Liver (tissue), 10 donors: ENCODE measurements at places on chromosomes 7 and 10.

DNA sequence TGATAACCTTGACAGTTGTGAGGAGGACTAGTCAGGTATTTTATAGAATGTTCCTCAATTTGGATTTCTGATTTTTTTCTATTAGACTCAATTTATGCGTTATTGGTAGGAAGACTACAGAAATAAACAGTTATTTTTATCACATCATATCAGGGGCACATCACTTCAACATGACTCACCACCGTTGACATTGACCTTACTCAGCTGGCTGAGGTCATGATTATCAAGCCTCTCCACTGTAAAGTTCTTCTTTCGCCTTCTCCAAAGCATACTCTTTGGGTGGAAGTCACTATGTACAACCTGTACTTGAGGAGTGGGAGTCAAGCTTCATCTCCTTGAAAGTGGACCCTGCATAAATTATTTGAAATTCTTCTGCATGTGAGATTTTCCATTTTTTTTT lies 194.3 kb upstream of the IGFBP3 start:
- DNase-seq = no peak

DNA sequence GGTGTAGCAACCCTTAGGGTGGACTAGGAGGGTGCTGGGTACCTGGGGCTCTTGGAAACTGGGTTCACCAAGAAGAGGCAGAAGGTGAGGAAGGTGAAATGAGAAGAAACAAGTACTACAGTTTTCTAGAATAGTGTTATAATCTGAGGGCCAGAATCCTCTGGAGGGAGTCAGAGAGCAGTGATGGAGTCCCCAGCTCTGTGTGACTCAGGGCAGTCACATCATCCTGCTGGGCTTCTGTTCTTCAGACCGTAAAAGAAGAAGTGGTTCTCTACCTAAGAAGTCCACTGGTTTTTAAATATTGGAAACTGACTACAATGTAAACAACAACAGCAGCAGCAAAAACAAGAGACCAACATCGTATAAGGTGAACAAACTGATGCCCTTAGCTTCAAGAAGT lies 197.3 kb downstream of the PRPF18 start:
- no peak for DNase-seq

DNA sequence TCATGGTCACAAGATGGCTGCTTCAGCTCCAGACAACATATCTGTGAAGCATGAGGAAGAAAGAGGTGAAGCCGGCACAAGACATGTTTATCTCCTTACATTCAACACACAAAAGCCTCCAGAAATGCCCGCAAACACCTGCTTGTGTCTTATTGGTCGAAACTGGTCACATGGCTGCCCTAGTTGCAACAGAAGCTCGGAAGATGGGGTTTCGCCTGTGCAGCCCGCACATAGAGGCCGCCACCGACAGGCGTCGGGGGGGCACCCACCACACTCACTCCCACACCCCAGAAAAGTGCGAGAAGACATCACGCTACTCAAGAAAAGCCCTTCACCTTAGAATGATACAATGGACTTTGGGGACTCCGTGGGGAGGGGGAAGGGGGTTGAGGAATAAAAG lies 63.0 kb upstream of the MGMT start:
- no peak for DNase-seq

GRCh38 chr10:62093863-62094291 lies 174.8 kb downstream of the RTKN2 start:
- DNase-seq = no peak

GRCh38 chr7:44087911-44088838 lies 5.8 kb upstream of the POLM start:
- no peak for DNase-seq

DNA sequence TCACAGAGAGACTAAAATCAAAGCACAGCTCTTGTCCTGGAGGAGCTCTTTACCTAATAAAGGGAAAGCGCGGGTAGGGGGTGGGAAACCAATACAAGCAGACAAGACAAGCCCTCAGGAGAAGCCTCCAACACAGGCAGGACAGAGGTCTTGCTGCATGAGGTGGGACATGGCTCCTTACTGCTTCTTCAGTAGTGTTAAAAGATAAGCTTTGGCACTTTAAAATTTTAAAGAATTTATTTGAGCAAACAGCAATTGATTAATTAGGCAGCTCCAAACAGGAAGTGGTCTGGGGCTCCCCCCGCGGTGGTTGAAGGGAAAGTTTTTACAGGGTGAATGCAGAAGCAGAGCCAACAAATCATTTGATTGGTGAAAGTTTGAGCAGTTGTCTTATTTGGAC lies 50.3 kb upstream of the MACC1 start:
- DNase-seq = no peak

DNA sequence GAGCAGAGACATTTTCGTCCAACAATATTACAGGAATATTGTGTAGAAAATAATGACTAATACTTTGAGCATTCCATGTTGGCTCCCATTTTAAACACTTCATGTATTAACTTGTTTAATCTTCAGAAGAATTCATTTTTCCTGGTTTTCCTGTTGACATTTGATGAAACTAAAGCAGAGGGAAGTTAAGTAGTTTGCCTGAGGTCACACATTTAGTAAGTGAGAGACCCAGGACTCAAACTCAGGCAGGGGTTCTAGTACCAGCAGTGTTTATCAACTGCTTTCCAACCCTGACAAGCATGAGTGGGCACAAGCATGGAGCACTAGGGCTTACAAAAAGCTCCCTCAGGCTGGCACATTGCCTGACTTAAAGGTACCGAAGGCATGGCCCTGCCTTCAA lies 719.1 kb downstream of the AUTS2 start:
- DNase-seq = no peak

GRCh38 chr10:109430043-109430760 lies 493.1 kb downstream of the XPNPEP1 start:
- no peak for DNase-seq

DNA sequence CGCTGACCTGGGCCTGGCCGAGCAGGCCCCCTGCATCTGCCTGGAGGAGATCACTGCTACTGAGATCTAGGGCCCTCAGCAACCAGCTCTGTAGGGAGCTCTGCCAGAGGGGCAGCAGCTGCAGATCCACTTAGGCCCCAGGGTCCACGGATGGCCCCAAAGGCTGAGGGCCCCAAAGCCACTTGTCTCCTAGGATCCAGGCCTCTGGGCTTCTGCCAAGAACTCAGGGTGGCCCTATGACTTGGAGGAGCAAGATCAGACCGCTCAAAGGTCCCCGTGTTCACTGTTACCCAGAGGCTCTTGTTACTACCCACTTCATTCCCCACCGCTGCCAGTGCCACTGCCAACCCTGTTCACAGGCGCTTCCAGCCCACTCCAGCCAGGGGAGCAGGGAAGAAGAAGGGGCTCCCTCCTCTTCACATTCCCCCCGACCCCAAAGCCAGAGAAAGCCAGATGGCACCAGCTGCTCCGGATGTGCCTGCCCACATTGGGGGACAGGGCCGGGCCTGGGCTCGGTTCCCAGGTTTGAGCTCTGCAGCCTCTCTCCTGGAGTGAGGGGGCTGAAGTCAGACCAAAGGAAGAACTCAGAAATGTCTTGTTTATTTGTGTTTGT lies 7.6 kb downstream of the LZTS2 start:
- DNase-seq = no peak

- no peak for DNase-seq
These were observed 28.6 kb downstream of the MTURN start for GRCh38 chr7:30163231-30163894.

DNA sequence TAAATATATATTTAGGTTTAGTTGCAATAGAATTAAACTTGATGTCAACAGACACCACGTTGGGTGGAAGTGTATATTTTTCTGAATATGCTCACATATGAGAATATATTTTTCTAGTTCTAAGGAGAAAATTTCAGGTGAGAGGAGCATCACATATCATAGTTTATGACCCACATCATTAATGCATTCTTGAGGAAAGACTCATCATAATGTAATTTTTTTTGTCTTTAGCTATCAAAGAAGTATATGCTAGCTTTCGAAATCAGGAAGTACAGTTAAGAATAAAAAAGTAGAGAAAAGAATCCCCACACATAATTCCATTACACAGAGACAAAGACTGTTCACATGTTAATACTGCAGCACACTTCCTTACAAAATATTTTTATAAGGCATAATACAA lies 30.4 kb downstream of the A1CF start:
- DNase-seq = no peak

GRCh38 chr10:119461380-119461779 lies 81.1 kb downstream of the RGS10 start:
- no peak for DNase-seq

DNA sequence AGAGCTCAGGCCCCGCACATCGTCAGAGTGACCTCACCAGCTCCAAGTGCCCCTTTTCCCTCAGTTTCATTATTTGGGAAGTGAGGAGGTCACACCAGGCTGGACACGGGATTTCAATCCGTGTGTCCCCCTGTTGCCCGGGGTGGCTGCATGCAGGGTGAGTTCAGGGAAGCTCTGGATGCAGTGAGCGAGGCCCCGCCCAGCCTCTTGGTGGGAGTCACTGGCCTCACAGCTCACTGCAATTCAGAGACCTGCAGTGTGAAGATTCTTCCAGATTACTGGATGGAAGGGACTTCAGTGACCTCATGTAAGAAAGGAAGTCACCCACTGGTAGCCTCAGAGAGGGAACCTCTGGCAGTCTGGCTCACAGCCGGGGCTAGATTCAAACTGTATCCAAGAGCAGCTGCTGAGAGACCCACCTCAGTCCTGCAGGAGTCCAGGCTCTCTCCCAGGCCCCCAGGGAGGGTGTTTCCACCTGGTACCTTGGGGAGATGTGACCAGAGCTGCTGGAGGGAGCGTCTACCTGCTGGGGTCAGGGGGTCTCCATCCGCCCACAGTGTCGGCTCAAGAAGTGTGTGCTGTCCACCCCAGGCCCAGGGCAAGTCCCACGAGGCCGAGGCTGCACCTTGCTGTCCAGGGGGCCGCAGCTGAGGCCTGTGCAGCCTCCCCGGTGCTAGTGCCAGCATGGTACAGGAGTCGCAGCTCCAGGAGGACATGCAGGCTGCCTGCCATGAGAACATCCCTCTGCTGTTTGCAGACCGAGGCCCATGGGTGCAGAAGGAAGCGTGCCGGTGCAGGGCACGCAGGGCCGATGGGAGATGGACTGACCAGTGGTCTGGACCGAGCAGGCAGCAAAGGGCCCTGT lies 54.4 kb downstream of the MGMT start:
- DNase-seq = no peak

DNA sequence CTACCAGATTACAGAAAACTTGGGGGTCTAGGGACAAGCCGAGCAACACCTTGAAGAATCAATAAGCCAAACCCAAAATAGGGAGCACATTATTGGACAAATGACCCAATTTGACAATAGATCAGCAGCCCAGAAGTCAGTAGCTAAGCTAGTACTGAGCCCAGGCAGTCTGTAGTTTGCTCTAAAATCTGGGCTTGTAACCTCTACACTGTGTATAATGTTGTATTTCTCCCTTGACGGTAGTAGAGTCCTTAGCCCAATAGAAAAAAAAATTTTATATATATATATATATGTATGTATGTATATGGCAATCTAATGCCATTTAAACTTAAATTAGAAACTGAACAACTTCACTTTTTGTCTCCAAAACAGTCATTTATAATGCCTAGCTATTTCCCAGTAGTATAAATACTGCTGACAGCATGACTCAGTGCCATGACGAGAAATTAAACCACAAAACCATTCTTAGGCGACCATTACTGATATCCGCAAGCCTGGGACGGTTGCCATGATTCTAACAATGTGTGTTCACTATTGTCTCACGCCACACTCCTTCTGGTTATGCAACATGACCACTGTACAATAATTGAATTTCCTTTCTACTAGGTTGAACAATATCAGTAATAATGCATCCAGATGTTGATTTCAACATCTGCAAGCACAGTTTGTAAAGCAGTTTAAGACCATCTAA lies 110.5 kb downstream of the IPMK start:
- no peak for DNase-seq

DNA sequence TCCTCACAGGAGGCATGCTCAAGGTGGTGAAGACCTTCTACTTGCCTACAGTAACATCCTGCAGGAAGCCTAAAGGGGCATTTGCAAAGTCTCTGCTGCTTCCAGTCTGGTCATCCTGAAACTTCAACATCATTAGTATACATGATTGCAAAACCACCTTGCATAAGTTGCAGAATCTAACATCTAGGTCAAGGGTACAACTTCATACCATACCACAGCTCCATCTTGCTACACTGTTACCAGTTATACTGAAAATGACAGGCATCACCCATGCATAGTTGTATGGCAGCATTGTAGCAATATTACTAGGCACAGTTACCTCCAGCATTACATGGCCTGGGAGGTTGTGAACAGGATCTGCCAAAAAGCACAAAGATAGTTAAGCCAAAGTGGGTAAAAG lies 13.7 kb upstream of the MACROH2A2 start:
- no peak for DNase-seq

- no peak for DNase-seq
These were observed 32.9 kb upstream of the FAM3C start for GRCh38 chr7:121428855-121429489.

- no peak for DNase-seq
These were observed 176.4 kb downstream of the XPNPEP1 start for GRCh38 chr10:109746861-109747260.

GRCh38 chr7:107914831-107915230 lies 23.8 kb downstream of the DLD start:
- DNase-seq = no peak

GRCh38 chr7:127967281-127967680 lies 64.0 kb downstream of the LRRC4 start:
- no peak for DNase-seq

GRCh38 chr10:35204650-35205319 lies 78.1 kb downstream of the CREM start:
- DNase-seq = no peak

DNA sequence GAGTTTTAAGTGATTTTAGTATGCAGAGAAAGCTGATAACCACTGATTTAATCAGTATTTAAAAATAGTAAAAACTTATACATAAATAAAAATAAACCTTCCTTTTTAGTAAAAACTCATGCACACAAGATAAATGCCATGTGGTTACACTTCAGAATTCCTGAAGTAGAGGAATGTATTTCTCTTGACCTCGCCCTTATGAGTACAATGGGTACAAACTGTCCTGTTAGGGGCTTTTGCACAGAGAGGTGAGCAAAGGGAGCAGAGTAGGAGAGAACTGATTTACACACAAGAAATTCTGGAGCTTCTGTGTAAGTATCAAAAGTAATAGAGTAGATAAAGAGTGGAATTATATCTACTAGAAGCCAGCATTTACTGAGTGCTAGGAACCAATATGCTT lies 279.6 kb downstream of the PPP1R3A start:
- no peak for DNase-seq

GRCh38 chr10:99908512-99908911 lies 101.2 kb downstream of the DNMBP start:
- no peak for DNase-seq
